Thoracic aorta (tissue), 2 donors: ENCODE measurements at places on chromosomes 12 and 14. TPM values are rescaled to one million over a fixed set of nuclear protein-coding genes. Genes with fewer than 3 reads are reported as not detected.
A peak's percentile ranks its signal among the peaks of the same experiment; 100 is the strongest.

GRCh38 chr14:90965765-90966164, 94.7 kb downstream of the RPS6KA5 start:
- no peaks in the 10 kb centered on the region for H3K27me3 ChIP-seq
- no peak overlapping the region for H3K27ac ChIP-seq
- H3K4me3 ChIP-seq: no peak overlapping the region
- no peaks in the 10 kb centered on the region for H3K4me1 ChIP-seq
- no peaks in the 10 kb centered on the region for H3K36me3 ChIP-seq

DNA sequence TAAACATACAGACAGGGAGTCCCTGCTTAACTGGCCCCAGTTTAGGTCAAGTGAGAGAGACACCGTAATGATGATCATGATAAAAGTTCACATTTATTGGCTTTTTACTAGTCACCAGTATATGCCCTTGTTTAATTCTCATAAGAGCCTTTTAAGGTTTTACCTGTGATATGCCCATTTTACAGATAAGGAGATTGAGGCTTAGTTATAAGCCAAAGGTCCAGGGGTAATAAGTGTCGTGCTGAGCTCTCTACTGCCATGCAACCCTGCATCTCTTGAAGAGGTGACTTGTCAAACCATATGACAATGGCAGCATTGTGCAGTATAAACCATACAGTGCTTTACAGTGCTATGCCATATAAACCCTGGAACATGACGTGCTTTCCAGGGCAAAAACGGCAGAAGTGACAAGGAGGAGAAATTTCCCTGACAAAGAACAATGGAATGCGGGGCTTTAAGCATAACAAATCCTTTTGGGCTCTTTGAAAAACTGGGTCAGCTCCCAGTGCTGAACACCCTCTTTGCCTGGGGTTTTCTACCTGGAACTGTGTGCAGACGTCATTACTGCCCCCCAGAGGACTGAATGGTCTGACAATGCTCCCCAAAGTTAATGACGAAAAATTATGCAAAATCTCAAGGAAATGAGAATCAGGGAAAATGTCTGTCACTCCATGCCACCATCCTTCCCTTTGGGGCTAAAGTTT, 59.7 kb upstream of the C14orf132 start:
- no peak overlapping the region for H3K4me3 ChIP-seq
- no peaks in the 10 kb centered on the region for H3K36me3 ChIP-seq
- H3K27ac ChIP-seq: no peak overlapping the region
- no peaks in the 10 kb centered on the region for H3K4me1 ChIP-seq
- no peaks in the 10 kb centered on the region for H3K27me3 ChIP-seq

GRCh38 chr12:64733857-64734256, 25.3 kb downstream of the GNS start:
- H3K27ac ChIP-seq: no peak overlapping the region
- DNase-seq: peak; percentile 23
- no peak overlapping the region for H3K4me3 ChIP-seq
- H3K36me3 ChIP-seq: peaks cover 24% of the 10 kb centered on the region

DNA sequence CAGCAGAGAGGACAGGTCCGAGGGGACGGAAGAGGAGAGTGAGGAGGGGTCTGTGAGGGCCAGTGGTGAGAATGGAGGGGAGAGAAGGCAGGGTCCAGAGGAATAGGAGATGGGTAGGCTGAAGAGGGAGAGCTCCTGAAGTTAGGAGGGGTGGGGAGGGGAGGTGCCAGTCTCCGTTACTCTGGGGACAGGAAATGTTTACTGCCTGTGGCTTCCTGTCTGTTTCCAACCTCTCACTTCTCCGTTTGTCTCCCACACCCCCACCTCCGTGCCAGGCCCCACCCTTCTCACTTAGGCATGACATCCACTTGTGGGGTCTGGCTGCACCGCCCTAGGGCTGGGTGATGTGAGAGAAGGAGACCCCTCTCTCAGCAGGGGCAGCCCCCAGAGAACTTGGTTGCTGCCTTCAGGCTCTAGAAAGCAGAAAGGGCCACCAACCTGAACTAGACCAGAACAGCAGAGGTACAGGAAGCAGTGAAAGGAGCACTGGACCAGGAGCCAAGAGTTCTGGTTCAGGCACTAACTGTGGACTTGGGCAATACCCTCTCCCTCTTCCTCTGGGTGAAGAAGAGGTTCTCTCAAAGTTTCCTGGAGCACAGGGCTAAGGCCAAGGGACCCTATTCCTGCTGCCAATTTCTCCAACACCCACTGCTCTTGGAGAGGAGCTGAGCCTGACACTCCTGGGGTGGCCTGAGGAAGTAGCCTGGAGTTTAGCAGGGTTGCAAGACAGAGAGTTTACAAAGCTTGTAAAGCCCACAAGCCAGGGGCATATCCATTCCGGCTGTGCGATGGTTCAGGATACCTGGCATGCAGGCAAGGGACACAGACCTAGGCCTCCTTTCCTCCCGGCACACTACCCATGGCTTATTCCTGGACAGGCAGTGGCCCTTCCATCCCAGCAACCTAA, 5.5 kb downstream of the ITGA5 start:
- no peaks in the 10 kb centered on the region for H3K27me3 ChIP-seq
- peak overlapping the region; percentile 100 for H3K4me3 ChIP-seq

DNA sequence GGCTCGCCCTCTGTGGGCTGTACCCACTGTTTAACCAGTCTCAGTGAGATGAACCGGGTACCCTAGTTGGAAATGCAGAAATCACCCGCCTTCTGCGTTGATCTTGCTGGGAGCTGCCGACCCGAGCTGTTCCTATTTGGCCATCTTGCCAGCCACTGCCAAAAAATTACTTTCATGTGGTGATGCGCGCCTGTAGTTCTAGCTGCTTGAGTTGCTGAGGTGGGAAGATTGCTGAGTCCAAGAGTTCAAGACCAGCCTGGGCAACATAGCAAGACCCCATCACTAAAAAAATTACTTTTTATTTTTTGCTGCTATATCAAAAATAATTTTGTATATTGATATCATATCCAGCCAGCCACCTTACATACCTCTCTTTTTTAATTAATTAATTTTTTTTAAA, 18.4 kb downstream of the BRMS1L start:
- no peak overlapping the region for H3K27ac ChIP-seq
- DNase-seq: no peak
- H3K4me3 ChIP-seq: no peak overlapping the region
- peaks cover 33% of the 10 kb centered on the region for H3K36me3 ChIP-seq

DNA sequence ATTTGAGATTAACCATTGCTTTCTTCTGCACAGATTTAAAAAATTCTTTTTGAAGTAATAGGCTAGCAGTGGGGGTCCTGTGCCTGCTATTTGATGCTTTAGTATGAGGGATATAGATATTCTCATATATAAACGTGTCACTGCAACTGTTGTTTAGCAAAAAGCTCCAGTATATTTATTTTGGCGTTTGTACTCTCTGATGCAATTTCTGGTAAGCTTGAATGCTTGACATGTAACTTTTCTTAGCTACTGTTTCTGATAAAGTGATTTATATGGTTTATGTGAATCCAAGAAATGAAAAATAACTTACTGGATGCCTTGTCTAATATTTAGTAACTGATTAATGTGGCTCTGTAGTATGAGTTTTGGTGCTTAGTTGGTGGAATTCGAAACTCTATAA, 77.1 kb downstream of the TTLL5 start:
- H3K4me1 ChIP-seq: peaks cover 7% of the 10 kb centered on the region
- H3K36me3 ChIP-seq: no peaks in the 10 kb centered on the region
- no peak overlapping the region for H3K27ac ChIP-seq
- DNase-seq: no peak

GRCh38 chr12:6644257-6644596, 3.0 kb downstream of the ACRBP start:
- H3K27me3 ChIP-seq: no peaks in the 10 kb centered on the region

- H3K27ac ChIP-seq: no peak overlapping the region
- no peak overlapping the region for H3K4me3 ChIP-seq
- no peaks in the 10 kb centered on the region for H3K27me3 ChIP-seq
- DNase-seq: no peak
- no peaks in the 10 kb centered on the region for H3K36me3 ChIP-seq
- no peaks in the 10 kb centered on the region for H3K4me1 ChIP-seq
These were observed 56.6 kb downstream of the SLC2A13 start for GRCh38 chr12:40049268-40049667.

DNA sequence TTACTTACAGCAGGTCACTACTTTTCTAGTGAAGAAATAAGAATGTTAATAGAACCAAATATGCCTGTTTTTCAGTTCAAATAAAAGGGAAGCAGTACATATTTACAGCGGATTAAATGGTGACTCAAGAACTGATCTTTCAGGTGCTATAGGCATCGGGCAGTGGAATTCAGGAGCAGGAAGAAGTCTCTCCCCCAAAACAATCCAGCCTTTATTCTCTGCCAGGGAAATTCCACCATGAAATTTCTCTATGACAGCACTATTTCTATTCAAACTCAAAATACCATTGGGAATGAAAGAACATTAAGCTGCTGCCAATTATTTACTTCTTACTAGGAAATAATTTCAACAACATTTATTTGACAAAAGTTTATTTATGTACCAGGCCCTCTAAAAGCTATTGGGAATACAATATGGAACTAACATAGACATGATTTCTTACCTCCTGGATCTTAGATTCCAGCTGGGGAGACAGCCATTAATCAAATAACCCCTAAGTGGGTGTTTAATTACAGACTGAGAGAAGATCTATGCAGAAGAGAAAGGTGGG, 60.3 kb upstream of the KRR1 start:
- no peaks in the 10 kb centered on the region for H3K27me3 ChIP-seq
- no peak for DNase-seq
- no peak overlapping the region for H3K27ac ChIP-seq
- no peak overlapping the region for H3K4me3 ChIP-seq
- H3K36me3 ChIP-seq: no peaks in the 10 kb centered on the region
- no peaks in the 10 kb centered on the region for H3K4me1 ChIP-seq

DNA sequence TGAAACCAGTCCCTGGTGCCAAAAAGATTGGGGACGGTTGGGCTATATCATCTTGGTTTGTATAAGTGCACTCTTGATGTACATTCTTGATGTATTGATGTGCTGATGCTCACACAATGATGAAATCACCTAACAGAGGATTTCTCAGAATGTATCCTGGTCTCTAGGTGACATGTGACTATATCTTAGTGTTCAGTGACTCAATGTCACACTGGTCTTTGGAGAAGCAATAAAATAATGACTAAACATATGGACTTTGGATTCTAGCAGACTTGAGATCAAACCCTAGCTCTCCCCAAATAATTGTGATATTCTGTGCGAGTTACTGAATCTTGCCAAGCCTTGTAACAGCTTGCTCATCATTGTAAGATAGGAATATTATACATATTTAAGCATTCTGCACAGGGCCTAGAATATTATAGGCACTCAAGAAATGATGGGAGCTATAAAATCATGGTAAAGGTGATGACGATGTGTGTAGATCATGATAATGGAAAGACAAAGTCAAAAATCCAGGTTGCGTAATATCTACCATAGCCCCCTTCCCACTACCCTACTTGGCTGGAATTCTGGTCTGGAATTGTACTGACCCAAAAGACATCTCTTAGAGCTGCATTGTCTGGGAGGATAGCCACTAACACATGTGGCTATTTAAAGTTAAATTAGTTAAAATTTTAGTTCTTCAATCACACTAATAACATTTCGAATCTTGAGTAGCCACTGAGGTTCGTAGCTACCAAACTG, 117.6 kb upstream of the PWP1 start:
- H3K36me3 ChIP-seq: no peaks in the 10 kb centered on the region
- H3K4me3 ChIP-seq: no peak overlapping the region
- H3K27me3 ChIP-seq: no peaks in the 10 kb centered on the region
- no peak for DNase-seq
- H3K27ac ChIP-seq: no peak overlapping the region

DNA sequence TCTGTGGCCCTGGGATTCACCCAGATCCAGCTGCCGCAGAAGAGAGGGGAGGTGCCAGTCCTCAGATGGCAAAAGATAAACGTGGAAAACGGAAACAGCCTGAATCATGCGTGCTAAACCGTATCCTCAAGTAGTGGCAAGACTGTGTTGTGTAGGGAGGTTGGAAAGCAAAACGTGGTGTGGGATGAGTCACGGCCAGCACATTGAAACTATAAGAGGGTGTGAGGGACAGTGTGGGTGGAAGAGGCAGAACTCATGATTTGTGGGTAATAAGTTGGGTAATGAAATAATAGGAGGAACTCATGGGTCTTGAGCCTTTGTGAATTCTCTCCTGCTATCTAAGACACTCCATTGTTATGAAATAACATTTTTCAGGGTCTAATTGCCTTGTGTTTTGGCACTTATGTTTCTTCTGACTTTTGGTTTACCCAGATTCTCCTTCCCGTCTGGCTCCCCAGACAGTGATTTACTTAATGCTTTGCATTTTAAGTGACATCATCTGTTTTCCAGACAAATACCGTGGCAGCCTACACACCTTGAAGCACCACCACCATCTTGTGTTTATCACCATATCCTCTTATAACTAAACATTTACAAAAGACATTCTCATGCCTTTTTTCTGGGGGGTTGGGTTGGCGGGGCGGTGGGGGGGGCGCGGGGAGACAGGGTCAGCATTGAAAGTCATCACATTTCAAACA, 62.3 kb upstream of the PTCSC3 start:
- no peaks in the 10 kb centered on the region for H3K27me3 ChIP-seq
- no peak overlapping the region for H3K4me3 ChIP-seq
- no peak overlapping the region for H3K27ac ChIP-seq

DNA sequence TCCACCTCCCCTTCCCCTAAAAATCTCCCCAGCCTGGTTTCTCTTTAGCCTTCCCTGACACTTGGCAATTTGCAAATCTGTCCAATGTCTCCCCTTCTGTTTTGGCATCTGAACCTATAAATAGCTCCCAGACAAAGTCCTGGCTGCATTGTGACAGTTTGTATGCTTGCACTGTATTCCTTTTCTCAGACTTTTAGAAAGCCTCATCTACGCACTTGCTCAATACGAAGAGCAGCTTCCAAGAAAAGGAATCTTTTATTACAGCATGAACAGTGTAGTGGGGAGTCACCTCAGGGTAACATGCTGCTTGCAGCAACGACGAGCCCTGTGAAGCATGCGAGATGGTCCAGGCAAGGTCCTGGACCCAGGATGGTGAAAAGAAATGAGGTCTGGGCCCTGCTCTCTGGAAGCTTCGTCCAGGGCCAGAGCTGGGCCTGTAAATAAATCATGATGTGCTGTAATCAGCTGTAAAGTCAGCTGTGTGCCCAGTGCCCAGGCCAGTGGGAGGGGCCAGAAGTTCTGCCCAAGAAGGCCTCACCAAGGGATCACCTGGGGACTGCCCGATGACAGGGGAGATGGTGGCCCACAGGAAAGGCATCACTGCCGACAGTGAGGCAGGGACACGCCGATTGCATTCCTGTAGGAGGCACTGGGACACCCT, 88.3 kb downstream of the RIN3 start:
- H3K36me3 ChIP-seq: no peaks in the 10 kb centered on the region
- peak overlapping the region; percentile 88 for H3K27ac ChIP-seq
- peaks cover 48% of the 10 kb centered on the region for H3K4me1 ChIP-seq
- H3K27me3 ChIP-seq: no peaks in the 10 kb centered on the region
- no peak overlapping the region for H3K4me3 ChIP-seq

DPPA3 gene
- total RNA-seq: not detected

MMP19 gene
- total RNA-seq: 85.0 TPM

GLIPR1 gene
- 103 TPM for total RNA-seq

PAPLN gene
- 10.0 TPM for total RNA-seq

KRT79 gene
- not detected for total RNA-seq

BMAL2 gene
- 11.1 TPM for total RNA-seq
